ENCODE measurements at places on chromosomes 13 and 19. TPM values are rescaled to one million over a fixed set of nuclear protein-coding genes. Genes with fewer than 3 reads are reported as not detected.
A peak's percentile ranks its signal among the peaks of the same experiment; 100 is the strongest.

- peaks cover 12% of the 10 kb centered on the region for H3K27me3 ChIP-seq
- no peak overlapping the region for H3K4me3 ChIP-seq
- peaks cover 24% of the 10 kb centered on the region for H3K4me1 ChIP-seq
- DNase-seq, result no peak
- H3K27ac ChIP-seq, result no peak overlapping the region
- H3K36me3 ChIP-seq, result no peaks in the 10 kb centered on the region
Observed at GRCh38 chr19:11479898-11480714, 740 bp downstream of the ELAVL3 start.

Gene ETHE1
- total RNA-seq, result 29.1 TPM

- H3K4me3 ChIP-seq, result no peak overlapping the region
- no peaks in the 10 kb centered on the region for H3K27me3 ChIP-seq
- H3K4me1 ChIP-seq, result no peaks in the 10 kb centered on the region
- no peak for DNase-seq
Observed at GRCh38 chr13:27808851-27809550, 16.7 kb downstream of the GSX1 start.

- H3K36me3 ChIP-seq, result peaks cover 18% of the 10 kb centered on the region
- H3K4me3 ChIP-seq, result no peak overlapping the region
- DNase-seq, result peak; percentile 26
- peaks cover 33% of the 10 kb centered on the region for H3K4me1 ChIP-seq
Observed at GRCh38 chr19:39411081-39411831, 1.2 kb upstream of the PLEKHG2 start.
